ENCODE measurements at places on chromosomes 3 and 15.

- no peak for DNase-seq
Measured at GRCh38 chr3:46725621-46726314, 8.1 kb upstream of the PRSS50 start.

GRCh38 chr3:111967068-111967467 is 11.8 kb upstream of the ABHD10 start:
- DNase-seq, result no peak

DNA sequence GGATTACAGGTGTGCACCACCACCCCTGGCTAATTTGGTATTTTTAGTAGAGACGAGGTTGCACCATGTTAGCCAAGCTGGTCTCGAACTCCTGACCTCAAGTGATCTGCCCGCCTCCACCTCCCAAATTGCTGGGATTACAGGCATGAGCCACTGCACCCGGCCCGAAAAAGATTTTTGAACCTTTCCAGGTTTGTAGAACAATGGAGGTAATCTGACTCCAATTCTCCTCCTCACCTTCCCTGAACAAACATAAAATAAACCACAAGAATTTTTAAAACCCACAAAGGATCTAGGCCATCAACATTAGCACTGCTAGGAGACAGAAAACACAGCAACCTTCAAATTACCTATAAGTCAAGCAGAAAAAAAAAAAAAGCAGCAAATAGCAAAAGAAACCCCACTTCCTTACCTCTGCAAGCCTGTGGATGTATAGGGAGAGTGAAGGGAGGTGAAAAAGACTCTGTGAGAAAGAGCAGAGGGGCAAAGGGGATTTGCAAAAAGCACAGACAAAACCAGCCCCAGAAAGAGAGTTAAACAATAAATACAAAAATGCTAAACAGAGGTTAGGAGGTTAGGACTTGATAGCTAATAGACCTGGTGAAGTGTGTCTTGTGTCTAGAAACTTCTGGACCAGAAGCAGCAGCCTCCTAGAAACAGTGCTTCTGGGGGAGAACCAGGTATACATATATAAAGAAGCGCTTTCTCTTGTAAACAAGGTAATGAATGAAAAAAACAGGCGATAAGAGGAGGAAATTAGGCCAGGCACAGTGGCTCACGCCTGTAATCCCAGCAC is 32.1 kb downstream of the TFDP2 start:
- no peak for DNase-seq

DNA sequence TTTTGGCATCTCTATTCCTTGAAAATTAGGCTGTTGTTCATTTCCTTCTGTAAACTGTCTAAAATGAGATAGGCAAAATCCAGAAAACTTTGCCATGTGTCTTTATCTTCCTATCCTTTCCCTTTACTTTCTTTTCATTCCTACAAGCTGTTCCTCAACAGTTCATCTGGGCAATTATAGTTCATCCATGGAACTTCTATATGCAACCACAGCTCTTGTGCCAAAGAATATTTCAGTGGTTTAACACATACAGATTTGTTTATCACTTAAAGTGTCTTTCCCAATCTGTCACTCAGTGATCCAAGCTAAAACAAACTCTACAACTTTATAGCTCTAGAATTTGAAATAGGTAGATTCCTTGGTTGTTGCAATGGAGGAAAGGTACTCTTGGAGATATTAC is 230.3 kb upstream of the EPHA6 start:
- DNase-seq, result no peak

DNA sequence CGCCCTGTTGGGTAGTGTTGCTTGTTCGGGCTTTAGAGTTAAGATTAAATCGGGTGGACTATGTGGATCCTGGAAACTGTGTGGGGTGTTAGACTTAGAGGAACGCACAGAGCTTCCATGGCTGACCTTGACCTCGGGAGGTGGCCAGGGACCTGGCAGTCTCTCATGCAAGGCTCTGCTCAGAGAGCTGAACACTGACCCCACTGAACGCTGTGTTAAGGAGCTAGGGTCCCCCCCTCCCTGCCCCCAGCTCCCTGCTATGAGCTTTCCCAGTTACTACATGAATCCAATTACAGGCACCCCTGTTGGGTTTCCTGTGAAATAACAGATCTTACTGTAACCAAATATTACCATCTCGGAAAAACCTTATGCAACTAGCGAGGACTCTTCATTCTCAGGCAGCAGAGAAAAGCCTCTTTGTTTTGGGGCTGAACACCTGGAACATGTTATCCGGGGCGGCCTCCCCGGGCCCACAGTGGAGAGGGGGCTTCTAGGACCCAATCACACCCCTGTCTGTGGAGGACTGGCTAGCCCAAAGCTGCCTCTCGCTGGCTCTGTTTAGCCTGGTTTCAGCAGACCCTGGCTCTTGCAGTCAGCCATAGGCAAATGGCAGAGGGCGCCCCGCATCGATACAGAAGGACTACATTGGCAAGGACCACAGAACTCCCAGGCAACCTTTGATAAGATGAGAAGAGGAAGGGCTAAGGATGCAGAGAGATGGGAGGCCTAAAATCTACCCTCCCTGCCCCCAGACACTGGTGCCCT is 25.8 kb upstream of the ALDH1A3 start:
- DNase-seq, result no peak

DNA sequence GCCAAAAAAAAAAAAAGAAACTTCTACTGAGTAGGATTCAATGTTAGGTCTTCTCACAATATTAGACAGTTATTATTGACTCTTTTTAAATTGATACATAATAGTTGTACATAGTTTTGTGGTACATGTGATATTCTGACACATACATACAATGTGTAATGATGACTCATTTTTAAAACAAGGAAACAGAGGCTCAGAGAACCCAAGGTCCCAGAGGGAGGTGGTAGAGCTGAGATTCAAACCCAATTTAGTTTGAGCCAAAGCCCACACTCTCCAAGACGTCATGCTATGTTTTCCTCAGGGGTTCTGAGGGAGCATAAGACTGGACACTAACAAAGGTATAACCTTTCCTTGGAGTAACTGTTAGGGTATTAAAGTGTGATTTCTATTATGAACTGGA is 40.6 kb downstream of the MYO5C start:
- DNase-seq, result no peak

DNA sequence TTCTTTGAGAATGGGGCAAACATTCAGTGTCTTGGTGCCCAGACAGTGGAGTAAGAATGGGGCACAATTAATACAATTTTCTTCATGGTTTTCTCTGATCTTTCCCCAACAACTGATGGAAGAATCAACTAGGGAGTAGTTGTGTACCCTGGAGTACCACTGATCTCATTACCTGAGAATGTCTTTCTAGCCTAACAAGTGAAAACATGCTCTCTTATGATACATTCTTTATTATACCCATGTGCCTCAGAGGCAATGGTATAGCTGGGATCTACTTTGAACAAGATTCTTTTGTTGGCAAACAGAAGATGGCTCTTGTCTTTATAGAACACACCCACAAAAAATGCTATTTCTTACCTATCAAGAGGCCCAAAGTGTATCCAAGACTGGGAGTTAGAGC is 250.6 kb upstream of the CMC1 start:
- no peak for DNase-seq

- no peak for DNase-seq
Measured at GRCh38 chr15:31206386-31207181, 105.1 kb upstream of the TRPM1 start.

DNA sequence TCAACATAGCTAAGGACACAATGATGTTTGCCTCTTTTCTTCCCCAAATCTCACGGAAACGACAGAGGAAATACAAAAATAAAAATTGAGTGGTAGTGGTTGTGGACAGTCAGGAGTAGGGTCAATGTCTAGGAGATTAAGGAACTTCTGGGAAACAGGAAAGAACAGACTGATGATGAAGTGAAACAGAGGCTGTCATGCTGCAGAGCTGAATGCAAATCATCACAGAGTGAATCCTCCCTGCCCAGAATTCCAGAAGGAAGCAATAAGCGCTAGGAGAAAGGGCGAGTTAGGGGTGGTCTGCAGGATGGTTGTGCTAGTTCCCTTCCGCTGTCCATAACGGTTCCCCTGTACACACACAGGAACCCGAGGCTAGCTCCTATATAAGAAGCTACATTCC is 64.7 kb upstream of the POMGNT2 start:
- no peak for DNase-seq

DNA sequence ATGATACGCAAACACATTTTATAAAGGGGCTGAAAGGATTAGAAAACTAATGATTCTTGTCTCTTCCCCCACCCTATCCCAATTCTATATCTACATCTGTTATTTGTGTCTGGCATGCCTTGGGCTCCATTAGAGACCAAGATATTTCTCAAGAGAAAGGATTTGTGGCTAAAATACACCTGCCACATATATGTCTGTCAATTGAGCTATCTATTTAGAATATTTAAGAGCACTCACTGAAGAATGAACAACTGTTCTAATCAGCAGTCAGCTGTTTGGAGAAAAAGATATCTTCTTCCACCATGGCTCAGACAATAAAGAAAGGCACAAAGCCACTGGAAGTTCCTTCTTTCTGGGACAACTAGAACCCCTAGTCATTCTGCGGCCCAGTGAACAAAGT is 61.7 kb upstream of the LRRN1 start:
- DNase-seq, result no peak

DNA sequence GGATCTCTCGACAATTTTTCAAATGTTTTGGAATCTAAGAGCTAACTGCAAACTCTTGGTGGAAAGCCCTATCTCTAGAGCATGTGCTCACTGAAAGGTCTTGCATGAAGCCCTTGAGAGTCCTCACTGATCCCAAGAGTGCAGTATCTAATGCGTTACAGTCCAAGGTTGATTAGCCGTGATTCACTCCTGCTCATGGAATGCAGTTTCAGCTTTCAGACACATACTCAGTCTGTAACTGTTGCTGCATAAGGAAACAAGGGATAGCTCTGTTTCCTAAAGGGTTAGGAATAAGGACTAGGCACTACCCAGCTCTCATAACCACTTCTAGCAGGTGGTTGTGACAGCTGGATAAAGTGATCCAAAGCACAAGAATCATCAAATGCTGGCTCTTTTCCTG is 687.4 kb upstream of the CFAP20DC start:
- DNase-seq, result no peak

DNA sequence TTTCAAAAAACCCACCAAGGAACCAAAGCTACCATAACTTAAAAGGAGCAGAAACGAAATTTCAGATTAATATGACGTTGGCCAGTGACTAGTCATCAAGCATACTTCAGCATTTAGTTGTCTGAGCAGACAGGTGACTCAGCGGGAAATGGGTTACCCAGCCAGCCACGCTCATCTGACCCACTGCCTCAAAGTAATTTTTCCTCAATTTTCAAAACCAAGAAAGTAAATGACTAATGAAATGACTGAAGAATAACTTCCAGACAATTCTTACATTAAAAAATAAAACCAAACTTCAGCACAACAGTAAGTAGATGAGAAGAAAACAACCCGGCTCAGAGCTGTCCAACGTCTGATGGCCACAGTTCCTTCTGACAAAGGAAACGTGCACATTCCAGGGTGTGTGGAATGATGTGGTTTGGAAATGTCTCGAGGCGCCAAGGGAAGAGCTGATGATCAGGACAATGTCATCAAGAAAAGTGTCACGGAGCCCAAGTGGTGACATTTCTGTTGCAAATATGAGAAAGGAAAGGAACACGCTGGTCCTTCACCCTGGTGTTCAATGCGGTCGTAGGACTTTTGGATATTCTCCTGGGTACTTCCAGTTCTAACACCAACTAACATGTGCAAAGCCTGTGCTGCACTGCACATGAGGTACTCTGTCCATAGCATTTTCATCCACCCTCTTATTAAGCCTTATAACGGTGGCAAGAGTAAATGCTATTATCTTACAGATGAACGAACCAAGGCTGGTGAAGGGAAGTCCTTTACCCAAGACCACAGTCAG is 79.1 kb downstream of the FOXP1 start:
- no peak for DNase-seq

DNA sequence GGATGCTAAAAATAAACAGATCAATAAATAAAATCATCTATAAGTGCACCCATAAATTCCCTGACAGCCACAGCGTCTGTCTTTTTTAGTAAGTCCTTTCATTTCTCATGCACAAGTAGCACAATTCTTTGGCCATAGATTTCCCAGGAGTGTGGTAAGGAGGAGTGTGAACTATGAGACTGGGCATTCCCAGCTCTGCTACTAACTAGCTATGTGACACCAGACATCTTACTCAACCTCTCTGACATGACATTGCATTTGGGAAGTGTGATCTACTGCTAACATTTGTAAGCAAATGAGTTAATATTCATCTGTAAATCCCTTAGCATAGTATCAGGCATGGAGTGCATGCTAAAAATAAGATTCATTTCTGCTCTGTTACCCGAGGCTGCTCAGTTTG is 301.7 kb downstream of the NTRK3 start:
- DNase-seq, result no peak

- DNase-seq, result no peak
Measured at GRCh38 chr15:79088426-79089205, 2.0 kb downstream of the RASGRF1 start.

DNA sequence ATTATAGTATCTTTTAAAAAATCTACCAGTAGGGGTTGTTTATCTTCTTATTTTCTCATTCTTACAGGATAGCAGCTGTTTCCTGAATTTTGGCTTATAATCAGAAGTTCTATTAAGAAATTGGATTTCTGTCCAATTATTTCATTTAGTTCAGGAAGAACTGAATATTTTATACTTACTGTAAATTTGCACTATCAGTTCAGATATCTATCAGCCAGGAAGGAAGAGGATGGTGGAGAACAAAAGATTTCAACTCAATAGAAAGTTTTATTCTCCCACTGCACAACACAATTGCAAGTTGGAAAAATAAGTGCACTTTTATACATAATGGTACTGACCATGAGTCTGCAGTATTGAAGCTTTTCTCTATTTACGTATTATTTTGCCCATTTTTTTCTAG is 400.9 kb downstream of the PLOD2 start:
- no peak for DNase-seq

- no peak for DNase-seq
Measured at GRCh38 chr3:72234391-72234790, 449.4 kb upstream of the PROK2 start.

GRCh38 chr3:138593488-138594149 is 441 bp downstream of the CEP70 start:
- no peak for DNase-seq

DNA sequence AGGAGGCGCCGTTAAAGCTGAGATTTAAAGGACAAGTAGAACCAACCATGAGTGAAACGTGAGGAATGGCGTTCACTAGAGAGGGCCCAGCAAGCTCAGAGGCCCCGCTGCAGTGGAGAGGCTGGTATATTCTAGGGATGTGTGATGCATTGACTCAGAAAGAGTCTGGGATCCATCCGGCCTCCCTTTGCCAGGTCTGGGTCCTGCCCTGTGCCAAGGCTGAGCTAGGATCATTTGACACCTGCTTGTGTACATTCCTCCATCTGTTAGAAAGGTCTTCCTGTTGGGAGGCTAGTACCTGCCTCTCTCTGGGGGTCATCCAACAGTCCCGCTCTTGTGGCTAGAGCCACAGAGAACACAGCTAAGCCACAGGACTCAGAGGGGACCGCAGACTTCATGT is 28.4 kb downstream of the CA12 start:
- no peak for DNase-seq

- no peak for DNase-seq
Measured at GRCh38 chr3:193236599-193236998, 4.4 kb upstream of the PLAAT1 start.

DNA sequence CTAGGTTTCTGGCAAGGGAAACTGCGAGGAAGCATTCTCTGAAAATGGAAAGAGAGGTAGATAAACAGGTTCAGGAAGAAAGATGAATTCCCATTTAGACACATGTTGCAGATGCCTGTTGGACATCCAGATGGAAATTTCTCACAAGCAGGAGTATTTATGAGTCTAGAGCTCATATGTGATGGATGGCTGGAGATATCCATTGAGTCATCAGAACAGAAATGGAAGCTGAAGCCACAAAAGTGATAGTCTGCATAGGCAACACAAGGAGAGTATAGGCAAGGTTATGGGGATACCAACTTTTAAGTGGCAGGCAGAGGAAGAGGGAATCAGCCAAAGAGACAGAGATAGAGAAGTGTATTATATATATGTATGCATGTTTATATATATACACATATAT is 6.3 kb upstream of the RAMAC start:
- DNase-seq, result no peak
